ENCODE measurements at places on chromosomes 1 and 21. TPM values are rescaled to one million over a fixed set of nuclear protein-coding genes. Genes with fewer than 3 reads are reported as not detected.

Gene FAM177B
- not detected for polyA plus RNA-seq

Gene LCE6A
- not detected for polyA plus RNA-seq

Gene BRDT
- not detected for polyA plus RNA-seq

Gene KDF1
- 0.06 TPM for polyA plus RNA-seq

Gene CYP4Z1
- polyA plus RNA-seq = not detected

Gene NEK2
- polyA plus RNA-seq = 8.8 TPM

- DNase-seq = no peak
Measured at GRCh38 chr21:44063151-44063912, 43.9 kb upstream of the PWP2 start.

DNA sequence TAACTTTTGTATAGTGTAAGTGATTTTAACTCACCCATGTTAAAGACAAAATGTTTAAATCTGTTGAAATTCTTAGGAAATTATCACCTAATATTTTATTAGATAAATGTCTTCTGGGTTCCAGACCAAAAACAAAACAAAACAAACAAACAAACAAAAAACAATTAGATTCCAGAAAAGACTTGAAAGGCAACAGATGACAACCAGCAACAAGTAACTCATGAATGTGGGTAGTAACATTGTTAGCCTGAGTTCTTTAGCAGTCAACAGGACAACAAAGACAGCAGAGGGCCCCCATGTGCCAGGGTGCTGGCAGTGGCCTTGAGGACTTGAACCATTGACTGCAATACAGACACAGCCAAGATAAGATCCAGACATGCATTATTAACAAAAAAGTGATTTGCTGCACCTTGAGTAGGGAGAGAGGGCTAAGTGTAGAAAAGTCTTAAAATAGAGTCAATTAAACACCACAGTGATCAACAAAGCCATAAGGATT lies 2.4 kb upstream of the CD247 start:
- no peak for DNase-seq

GRCh38 chr1:113998361-113998760 lies 19.1 kb downstream of the OLFML3 start:
- no peak for DNase-seq

GRCh38 chr1:236287757-236288619 lies 6.2 kb upstream of the ERO1B start:
- DNase-seq = no peak

GRCh38 chr1:55418208-55419000 lies 203.2 kb upstream of the USP24 start:
- DNase-seq = no peak

GRCh38 chr1:6574025-6574620 lies 5.7 kb upstream of the ZBTB48 start:
- no peak for DNase-seq

DNA sequence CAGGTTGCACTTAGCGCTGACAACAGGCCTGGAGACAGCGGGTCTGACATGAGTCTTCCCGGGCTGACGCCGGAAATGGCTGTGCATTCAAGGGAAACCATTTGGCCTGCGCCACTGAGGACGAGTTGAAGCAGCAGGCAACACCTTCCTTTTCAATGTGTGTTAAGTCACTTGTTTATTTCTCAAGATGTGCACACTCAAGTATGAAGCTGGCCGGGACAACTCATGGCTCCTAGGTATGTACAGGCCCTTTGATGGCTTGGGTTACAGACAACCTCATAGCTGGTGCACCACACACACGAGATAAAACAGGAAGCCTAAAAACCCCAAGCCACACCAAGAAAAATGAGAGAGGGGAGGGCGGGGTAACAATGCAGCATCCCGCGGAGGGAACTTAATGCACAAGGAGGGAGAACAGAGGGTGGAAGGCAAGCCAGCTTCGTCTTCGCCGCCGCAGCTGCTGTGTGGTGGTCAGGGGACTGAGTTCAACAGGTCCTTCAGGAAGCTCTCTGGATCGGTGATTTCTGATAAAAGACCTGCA lies 118.0 kb upstream of the IFFO2 start:
- DNase-seq = no peak

GRCh38 chr1:110187139-110187890 lies 22.8 kb upstream of the KCNC4 start:
- DNase-seq = no peak

DNA sequence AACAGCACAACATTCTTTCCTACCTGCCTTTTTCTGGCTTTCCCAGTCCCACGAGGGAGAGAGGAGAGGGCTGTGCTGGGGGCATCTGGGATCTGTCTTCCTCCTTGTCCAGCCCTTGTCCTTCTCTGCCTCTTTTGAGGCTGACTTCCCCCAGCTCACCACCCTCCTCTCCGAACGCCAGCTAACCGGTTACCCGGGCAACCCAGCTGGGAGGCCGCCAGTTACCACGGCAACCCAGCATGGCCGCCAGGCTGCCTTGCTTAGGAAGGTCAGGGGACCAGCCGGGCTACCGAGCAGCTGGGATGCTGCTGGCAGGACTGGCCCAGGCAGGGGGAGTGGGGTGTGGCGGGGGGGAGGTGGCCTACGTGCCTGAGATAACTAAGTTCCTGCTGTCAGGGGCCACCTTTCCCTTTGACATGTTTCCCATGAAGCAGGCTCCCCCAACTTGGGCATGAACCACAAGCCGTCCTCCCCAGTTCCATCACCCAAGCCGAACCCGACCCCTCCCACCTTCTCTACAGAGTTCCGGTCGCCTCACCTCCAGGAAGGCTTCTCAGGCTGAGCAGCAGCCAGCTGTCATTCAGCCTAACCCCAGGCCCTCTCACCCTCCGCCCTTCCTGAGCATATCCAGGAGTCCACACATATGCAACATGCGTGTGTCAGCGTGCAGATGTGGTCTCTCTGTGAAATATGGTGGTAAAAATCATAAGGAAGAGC lies 8.7 kb downstream of the PLEKHA6 start:
- peak; percentile 59 for DNase-seq

GRCh38 chr1:200890818-200891773 lies 3.6 kb upstream of the INAVA start:
- DNase-seq = no peak

- no peak for DNase-seq
Measured at GRCh38 chr1:158185770-158186169, 5.1 kb downstream of the CD1D start.

DNA sequence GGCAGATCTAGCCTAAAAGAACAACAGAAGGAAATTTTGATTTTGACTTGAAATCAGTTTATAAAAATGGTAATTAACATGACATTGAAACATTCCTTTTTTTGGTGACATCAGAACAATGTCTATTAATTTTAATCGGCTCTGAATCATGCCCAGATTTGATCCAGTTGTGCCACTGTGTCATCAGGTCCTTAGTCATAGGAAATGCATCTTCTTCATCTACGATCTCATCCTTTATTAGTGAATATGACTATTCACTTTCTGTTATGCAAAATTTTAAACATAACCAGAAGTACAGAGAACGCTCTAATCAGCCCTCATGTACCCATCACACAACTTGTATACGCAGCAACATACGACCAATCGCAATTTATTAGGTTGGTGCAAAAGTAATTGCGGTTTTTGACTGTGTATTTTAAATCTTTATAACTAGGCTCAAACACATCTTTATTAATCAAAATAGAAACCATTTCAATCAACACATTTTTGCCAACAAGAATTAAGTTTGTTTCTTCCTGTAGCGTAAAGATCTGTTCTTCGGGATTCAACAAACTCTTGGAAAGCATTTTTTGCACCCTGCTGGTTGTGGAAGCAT lies 40.3 kb upstream of the TLR5 start:
- DNase-seq = no peak

DNA sequence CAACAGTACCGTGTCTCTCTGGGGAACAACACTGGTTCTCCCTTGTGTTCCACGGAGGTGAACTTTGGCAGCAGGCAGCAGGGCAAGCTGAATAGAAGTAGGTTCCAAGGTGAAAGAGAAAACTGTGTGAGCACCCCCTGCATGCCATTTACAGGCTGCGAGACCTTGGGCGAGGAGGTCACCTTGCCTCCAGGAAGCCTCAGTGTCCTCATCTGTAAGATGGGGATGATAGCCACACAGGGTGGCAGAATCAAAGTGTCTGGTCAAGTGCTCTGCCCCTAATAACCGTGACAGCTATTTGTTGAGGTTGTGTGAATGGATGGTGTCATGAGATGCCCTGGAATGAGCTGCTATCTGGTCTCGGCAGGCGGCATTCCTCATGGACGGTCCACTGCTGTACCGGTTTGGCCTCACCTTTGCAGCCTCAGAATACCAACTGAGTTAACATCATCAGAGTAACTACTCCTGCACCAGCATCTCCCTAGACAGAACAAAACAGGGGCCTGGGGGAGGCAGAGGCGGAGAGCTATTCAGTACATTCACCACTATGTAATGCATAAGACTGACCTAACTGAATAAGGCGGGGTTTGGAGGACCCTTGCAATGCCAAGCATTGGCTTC lies 7.4 kb upstream of the KLHDC7A start:
- no peak for DNase-seq

DNA sequence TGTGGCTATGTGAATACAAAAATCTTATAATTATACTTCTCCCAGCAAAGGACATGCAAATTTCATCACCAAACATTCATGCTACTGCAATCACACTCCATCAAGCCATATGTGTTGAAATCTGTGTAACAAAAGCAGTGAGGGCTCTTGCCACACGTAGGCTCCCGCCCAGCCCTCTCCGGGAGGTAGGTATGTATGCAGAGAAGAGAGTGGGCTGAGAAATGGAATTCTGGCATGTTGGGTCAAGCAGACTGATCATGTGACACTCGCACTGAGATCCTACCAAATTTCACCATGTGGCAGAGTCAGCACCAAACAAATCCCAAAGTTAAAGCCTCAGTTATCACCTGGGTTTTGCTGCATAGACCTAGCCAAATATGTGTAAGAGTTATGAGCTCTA lies 49.7 kb downstream of the APP start:
- no peak for DNase-seq
